ENCODE measurements at places on chromosomes 5 and 9.
A peak's percentile ranks its signal among the peaks of the same experiment; 100 is the strongest.

DNA sequence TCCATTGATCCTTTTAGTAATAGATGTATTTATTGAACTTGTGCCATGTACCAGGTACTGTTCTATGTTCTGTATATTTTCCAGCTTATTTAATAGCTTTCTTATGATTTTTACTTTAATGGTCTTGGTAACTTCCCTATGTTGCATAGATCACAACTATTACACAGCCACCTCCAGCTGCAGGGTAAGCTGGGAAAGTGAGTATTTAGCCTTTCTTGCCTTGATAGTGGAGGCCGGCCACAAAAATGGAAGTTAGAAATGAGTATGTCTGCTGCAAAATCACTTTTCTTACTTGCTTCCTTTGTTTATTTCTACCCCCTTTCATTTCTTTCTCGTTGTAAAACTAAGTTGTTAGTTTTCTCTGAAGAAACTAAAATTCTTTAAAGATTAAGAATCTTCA is 43.1 kb upstream of the ANKDD1B start:
- no peak for DNase-seq

DNA sequence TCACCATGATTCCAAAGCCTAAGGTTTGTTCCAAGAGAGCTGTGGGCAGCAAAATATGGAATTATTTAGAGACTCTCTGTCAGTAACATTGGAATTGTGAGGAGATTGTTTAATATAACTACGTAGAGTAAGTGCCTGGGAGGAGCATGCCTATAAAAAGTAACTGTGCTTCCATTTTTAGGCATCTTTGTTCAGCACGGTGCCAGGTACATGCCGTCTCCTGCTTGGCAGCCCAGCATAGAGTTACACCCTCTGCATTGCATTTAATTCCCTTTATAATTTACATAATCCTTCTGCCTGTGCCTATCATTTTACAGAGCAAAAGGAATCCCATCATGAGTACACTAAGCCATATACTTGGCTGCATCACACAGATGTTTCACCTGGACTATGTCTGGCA is 32.1 kb upstream of the ALDH1A1 start:
- DNase-seq, result no peak

- no peak for DNase-seq
These were observed 381.2 kb downstream of the KIF4B start for GRCh38 chr5:155394727-155395126.

- peak; percentile 94 for DNase-seq
These were observed 7.3 kb downstream of the CDC14B start for GRCh38 chr9:96612105-96612965.

GRCh38 chr5:180346358-180346757 is 6.8 kb downstream of the GFPT2 start:
- DNase-seq, result no peak

DNA sequence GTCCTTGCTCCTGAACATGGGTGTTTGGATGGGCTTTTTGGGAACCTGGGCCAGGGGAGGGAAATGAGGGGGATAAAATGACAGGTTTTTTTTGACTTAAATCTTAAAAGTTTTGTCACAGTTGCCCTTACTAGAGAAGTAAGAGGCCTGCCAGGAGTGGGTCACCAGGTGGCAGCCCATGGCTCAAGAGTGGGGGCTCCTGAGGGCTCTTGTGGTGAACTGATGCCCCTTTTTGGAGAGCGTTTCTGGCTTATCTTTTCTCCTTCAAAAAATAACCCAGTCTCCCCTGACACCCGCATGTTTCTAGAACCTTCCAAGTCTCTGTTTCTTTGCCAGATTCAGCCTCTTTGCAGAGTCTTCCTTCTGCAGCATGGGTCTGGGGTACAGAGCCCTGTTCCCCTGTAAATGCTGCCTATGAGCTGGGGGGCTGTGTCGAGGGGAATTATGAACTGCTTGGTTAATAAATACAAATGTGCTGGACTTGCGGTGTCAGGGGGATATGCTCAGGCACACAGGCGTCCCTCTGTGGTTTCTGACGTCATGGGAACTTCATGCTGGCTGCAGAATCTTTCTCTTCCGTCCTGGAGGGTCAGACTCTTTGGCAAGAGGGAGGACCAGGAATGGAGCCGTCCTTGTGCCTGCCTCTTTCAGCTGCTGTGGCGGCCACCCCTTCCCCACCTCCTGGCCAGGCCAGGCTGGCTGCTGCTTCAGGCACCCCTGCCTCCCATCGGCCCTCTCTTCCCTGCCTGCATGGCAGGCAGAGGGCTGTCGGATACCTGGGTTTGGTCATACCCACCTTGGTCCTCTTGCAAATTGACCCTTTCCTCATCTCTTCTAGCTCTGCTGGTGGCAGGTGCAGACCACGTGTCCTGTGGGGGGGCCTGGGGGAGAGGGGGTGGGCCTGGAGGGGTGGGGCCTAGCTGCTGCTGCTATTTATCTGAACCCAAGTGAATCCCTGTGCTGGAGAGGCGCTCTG is 30.1 kb downstream of the PTPA start:
- peak; percentile 96 for DNase-seq

DNA sequence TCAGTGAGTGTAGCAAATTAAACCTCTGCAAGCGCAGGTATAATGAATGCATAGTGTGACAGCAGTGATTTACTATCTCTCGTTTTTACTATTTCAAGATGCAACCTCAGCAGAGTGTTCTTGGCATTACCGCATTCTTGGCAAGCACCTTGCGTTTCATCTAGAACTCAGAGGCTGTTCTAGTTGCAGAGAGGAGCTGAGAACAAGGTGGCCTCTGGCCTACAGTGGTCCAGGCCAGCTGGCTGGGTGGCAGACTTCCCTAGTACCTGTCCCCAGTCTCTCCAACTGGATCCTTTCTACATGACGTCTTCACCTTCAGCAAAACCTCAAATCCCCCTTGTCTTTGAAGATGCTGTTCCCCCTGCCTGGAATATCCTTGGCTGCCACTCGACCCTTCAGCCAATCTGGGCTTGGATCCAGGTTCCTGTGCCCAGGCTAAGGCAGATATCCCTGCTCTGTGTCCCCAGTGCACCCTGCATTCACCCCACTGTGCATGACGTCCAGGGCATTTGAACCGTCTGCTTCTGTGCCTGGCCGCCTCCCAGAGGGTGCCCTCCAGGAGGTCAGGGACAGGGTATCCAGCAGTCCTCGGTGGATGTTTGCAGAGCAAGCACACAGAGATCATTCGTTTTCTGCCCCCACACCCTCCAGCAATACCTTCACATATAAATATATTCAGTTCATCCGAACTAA is 120.4 kb upstream of the CPEB4 start:
- no peak for DNase-seq

DNA sequence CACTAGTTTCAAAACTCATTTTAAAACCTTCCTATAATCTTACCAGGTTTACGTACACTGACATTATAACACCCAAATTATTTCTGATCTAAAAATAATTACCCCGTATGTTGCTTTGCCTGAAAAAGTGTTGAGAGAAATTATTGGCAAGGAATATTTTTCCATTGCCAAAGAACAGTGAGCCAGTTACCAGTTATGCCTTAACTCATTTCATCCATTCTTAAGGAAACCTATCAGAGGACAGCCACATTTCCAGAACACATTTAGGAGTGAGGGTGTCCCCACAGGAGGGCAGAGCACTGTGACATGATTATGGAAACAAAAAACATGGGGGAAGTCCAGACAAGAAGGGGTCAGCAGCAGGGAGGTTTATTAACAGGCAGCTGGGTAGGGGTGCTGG is 52.2 kb downstream of the GABBR2 start:
- no peak for DNase-seq

DNA sequence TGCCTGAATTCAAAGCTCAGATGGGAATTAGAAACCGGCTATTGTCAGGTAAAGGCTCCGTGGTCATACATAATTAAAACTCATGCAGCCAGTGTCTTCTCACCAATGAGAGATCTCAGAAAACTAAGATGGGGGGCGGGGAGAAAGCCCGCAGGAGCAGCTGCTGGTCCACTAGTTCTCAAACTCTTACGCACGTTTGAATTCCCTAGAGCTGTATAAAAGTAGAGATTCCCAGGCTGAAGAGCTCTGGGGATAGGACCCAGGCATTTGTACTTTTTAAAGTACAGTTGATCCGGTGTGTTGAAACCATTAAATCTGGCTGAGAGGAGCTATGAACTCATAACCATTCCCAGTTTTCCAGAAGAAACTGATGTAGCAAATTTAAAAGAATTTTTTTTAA is 68.5 kb downstream of the FRMD3 start:
- peak; percentile 76 for DNase-seq

DNA sequence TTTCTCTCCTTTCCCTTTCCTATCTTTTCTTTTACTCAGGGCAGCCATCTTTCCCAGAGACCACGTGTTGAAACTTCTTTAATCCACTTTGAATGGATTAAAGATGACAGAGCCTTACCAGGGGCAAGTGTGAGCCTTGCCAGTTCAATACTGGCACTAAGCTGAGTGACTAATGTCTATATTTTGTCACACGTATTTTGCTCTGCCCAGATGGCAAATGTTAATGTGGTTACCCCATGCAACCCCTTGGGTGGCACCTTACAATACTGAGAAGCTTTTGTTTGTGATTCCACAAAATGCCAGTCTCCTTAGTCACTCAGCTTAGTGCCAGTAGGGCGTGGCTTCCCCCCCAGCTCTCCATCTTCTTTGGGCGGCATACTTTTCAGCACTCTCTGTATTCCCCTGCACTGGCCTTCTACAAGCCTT is 24.8 kb downstream of the ANXA1 start:
- DNase-seq, result no peak

DNA sequence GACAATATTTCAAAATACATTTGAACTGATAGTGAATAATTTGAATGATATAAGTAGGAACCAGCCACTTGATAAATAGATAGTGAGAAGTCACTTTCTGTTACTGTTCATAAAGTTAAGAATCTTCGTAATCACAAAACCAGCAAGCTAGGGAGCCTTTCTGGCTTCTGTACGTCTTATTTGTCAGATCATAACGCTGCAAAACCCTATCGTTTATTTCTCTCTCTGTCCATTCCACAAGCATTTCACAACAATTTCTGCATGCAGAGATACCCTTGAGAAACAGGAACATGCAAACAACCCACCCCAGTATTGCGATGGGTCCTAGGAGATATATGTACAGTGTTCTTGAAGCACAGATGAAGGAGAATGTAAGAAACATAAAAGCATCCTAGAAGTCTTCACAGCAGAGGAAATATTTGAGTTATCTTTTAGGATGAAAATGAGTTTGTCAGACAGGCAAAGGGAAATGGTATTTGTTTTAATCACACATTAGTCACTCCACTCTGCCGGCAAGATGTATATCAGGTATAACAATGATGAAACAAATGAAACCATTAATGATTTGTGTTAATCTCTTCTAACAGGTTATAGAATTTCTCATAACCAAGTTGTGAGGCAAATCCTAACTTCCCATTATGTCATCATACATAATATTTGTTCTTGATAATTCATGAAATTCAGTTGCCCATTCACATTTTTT is 668.7 kb upstream of the FTMT start:
- DNase-seq, result peak; percentile 21

- DNase-seq, result no peak
These were observed 93.4 kb downstream of the ANKH start for GRCh38 chr5:14777932-14778791.

GRCh38 chr9:114894609-114895433 is 35.6 kb downstream of the TNFSF8 start:
- DNase-seq, result peak; percentile 95

GRCh38 chr9:111752455-111752854 is 42.3 kb downstream of the SHOC1 start:
- peak; percentile 79 for DNase-seq

- no peak for DNase-seq
These were observed 509.4 kb upstream of the CDH18 start for GRCh38 chr5:20497356-20497755.

- DNase-seq, result no peak
These were observed 53.3 kb downstream of the JADE2 start for GRCh38 chr5:134578578-134579283.

- DNase-seq, result peak; percentile 26
These were observed 607 bp downstream of the PRELID2 start for GRCh38 chr5:145834554-145834916.

- peak; percentile 56 for DNase-seq
These were observed 646 bp downstream of the SWI5 start for GRCh38 chr9:128276574-128277270.

GRCh38 chr5:111478266-111478665 is 34.1 kb downstream of the STARD4 start:
- peak; percentile 36 for DNase-seq

DNA sequence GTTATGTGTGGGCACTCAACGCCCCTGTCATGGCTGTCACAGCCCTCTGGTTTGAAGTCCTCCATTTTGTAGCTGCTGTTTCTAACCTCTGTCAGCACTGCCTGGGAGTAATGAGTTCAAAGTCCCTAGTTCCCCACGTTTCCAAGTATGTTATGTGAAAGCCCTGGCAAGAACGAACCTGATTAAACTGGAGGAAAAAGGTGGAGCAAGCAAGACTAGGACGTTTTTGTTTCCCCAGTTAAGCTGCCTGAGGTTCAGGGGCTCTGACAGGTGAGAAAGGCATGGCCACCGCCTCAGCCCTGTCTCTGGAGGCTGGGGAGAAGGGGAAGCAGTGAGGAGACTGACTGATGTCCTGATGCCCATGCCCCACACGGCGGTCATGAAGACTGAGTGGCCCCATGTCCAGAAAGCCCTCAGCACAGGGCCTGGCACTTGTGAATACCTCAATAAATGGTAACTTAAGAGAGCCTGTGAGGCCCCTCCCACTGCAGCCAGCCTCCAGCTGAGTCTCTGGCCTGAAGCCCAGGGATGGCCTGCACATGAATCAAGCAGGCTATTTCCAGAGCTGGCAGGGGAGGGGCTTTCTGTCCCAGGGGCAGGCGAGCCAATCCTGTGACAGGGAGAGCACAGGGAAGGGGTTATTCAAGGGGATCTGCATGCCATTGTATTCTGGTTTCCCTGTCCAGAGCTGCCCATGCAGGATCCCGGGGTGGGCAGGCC is 61.8 kb downstream of the PFDN1 start:
- peak; percentile 93 for DNase-seq

DNA sequence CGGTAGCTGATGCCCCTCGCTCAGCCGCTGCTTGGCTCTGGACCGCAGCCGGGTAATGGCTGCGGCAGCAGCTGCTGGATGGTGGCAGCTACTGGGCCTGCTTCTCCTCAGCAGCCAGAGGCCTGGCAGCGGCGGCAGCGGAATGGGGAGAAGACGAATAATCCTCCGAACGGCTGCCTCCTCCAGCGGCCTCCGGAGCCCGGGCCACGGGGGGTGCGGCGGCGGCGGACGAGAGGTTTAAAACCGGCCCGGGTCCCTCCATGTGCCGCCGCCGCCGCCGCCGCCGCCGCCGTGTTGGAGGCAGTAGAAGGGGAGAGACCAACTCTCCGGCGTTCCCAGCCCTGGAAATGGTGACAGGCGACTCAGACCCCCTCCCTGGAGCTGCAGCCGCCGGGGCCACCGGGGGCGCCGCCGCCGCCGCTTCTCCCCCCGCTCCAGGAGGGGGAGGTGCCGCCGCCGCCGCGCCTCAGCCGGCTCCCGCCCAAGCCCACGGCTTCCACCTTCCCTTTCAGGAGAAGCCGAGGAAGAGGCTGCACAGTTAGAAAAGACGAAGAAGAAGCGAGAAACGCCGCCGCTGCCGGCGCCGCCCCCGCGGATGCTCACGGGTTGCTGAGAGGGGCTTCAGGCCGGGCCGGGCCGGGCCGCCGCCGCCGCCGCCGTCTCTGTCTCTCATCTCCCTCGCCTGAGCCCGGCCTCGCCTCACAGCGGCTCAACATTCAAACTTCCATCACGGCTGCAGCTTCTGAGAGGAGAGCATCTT is 118.4 kb upstream of the PRSS3 start:
- peak; percentile 18 for DNase-seq

GRCh38 chr9:8332871-8333270 is 533.3 kb upstream of the DMAC1 start:
- DNase-seq, result no peak
